Gastroesophageal sphincter (tissue), 4 donors: ENCODE measurements at places on chromosomes 5 and 9.

DNA sequence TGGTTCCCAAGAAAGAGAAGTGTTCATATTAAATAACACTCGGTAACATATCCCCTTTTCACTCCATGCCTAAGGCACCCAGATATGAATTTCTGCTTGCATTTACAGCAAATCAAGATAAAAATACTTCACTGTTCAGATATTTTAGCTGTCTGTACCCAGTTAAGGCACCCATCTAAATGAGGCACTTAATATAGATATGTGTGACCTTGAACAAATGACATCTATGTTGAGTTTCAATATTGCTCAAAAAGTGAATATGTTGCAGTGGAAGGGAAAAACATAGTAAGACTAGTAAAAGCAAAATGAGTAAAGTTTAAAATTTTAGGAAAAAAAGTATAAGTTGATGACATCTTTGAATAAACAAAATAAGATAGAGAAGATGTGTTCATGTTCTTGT, 32.4 kb upstream of the SPDL1 start:
- no peak overlapping the region for H3K27ac ChIP-seq
- no peaks in the 10 kb centered on the region for H3K4me1 ChIP-seq
- ATAC-seq: no peak

DNA sequence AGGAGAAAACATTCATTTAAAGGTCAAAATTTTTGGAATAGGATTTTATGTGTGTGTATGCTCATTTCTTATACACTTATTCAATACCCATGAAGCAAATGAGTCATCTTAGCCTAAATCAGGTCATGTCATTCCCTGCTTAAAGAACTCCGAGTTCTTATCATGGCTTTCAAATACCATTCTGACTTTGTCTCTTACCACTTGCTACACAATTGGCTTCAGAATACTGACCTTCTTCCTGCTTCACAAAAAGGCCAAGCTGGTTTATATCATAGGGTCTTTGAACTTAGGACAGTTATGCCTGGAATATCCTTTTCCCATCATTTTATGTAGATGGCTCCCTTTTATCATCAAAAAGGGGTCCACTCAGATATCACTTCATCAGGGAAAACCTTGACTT, 652.2 kb upstream of the WWC1 start:
- no peak overlapping the region for H3K27ac ChIP-seq
- ATAC-seq: no peak
- H3K27me3 ChIP-seq: no peaks in the 10 kb centered on the region
- no peak overlapping the region for H3K4me3 ChIP-seq

DNA sequence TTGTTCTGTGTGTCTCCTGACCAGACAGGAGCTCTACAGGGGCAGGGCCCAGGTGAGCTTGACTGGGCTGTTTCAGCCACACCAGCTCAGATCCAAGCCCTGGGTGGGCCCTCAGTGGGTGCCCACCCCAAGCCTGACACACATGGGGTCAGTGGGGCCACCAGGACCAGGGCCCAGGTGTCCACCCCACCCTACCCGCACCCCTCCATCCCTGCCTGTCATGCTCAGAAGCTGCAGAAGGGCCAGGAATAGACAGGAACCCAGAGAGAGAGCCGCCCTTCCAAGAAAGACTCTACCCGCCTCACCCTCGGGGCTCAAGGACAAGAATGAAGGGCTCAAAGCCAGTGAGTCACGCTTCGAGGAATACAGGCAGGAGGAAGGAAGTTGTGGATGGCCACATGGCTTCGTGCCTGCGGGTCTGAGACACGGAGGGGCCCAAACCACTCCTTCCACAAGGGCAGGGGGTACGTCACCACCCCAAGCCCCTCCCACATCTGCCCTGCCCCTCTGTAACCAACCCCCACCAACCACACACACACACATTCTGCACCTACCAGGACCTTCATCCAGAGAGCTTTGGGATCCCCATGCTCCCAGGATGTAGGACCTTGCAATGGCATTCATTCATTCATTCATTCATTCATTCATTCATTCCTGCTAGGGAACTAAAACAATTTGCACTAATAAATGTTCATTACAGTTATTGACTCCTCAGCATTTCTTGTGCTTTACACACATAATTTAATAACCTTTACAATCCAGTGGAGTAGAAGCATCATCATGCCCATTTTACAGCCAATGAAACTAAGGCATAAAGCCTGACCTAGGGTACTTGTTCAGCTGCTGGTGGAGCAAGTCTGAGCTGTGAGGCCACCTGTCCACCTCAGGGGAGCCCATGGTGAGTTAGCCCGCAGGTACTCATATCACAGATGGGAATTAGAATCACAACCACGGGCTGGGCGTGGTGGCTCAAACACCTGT, 55.9 kb upstream of the STXBP1 start:
- no peak overlapping the region for H3K4me3 ChIP-seq
- ATAC-seq: peak; percentile 75
- H3K27ac ChIP-seq: peak overlapping the region; percentile 78
- H3K4me1 ChIP-seq: peaks cover 84% of the 10 kb centered on the region
- H3K36me3 ChIP-seq: peaks cover 39% of the 10 kb centered on the region
- no peaks in the 10 kb centered on the region for H3K27me3 ChIP-seq

GRCh38 chr5:172939071-172939470, 20.2 kb upstream of the RPL26L1 start:
- peaks cover 96% of the 10 kb centered on the region for H3K36me3 ChIP-seq
- no peaks in the 10 kb centered on the region for H3K4me1 ChIP-seq
- H3K27ac ChIP-seq: no peak overlapping the region
- no peak overlapping the region for H3K4me3 ChIP-seq

GRCh38 chr5:11072076-11072475, 311.0 kb upstream of the DAP start:
- no peaks in the 10 kb centered on the region for H3K36me3 ChIP-seq
- ATAC-seq: no peak
- H3K27me3 ChIP-seq: no peaks in the 10 kb centered on the region
- no peaks in the 10 kb centered on the region for H3K4me1 ChIP-seq

DNA sequence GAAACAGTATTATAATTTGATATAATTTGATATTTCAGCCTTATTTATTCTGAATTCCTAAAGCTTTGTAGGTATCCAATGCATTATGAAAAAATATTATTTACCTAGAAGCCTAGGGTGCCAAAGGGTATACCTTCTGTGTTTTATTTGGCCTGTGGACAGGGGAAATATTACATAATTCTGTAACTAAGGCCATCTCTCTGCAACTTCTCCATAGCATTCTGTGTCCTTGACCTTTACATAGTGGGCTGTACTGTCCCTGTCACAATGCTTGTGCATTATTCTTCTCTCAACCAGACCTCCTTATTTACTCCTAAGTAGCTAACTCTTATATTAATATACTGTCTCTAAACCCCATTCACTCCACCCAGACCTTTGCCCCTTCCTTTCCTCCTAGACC, 57.0 kb upstream of the RANBP6 start:
- H3K27me3 ChIP-seq: no peaks in the 10 kb centered on the region
- no peak for ATAC-seq
- H3K36me3 ChIP-seq: no peaks in the 10 kb centered on the region
- no peaks in the 10 kb centered on the region for H3K4me1 ChIP-seq
- no peak overlapping the region for H3K4me3 ChIP-seq
- H3K27ac ChIP-seq: no peak overlapping the region
